ENCODE measurements at places on chromosomes 6 and 20.

- no peak for DNase-seq
These were observed 204.2 kb downstream of the GRIK2 start for GRCh38 chr6:101597693-101598092.

GRCh38 chr20:62536871-62537401 lies 61.1 kb upstream of the GATA5 start:
- DNase-seq, result no peak

- DNase-seq, result no peak
These were observed 76.7 kb upstream of the LAMA2 start for GRCh38 chr6:128806261-128806660.

- no peak for DNase-seq
These were observed 24.7 kb downstream of the TAF4 start for GRCh38 chr20:62040933-62041332.

GRCh38 chr20:11551479-11551878 lies 366.2 kb upstream of the BTBD3 start:
- DNase-seq, result no peak

DNA sequence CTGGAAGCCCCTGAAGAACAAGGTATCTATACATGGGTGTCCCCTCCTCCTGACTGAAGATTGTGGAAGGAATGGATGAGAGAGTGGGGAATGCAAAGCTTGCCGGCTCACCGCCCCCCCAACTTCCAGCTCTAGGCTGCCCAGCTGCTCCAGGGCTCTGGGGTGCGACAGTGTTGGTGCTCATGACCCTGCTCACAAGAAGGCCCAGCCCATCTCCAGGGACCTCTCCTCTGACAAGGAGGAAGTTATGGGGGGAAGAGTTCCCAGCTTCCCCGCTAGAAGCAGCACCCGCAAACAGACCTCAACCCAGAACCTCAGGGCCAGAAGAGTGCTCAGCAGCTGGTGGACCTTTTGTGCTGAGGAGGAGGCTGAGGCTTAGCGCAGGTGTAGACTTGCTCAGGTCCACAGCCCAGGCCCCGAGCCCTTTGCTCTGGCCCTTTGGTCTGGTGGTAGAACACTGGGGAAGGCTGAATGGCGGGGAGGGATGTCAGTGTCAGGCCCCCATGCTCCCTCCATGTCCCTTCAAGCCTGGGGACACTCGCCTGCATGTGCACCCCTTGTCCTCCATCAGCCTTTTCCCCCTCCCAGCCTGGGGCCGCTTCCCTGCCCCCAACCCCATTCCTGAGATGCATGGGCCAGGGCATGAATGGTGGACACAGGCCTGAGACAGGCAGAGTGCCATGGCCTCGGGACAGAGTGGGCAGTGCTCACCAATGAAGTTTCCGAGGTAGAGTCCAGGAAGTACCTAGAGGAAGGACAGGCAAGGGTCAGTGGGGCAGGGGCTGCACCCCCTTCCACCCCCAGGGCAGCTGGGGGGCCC lies 1.3 kb downstream of the DUSP15 start:
- no peak for DNase-seq

GRCh38 chr20:32635764-32636163 lies 38.0 kb downstream of the C20orf203 start:
- no peak for DNase-seq

GRCh38 chr6:47152666-47153403 lies 110.7 kb upstream of the ADGRF1 start:
- DNase-seq, result no peak

- DNase-seq, result no peak
These were observed 146.7 kb downstream of the SCML4 start for GRCh38 chr6:107677399-107677798.

- DNase-seq, result no peak
These were observed 85.4 kb upstream of the NXT1 start for GRCh38 chr20:23265226-23265625.

- DNase-seq, result peak; percentile 86
These were observed 6.2 kb downstream of the COL9A3 start for GRCh38 chr20:62822788-62823651.

- DNase-seq, result no peak
These were observed 337.9 kb downstream of the TAF4 start for GRCh38 chr20:61727761-61728160.

- DNase-seq, result no peak
These were observed 45.1 kb downstream of the SRC start for GRCh38 chr20:37390891-37391525.

DNA sequence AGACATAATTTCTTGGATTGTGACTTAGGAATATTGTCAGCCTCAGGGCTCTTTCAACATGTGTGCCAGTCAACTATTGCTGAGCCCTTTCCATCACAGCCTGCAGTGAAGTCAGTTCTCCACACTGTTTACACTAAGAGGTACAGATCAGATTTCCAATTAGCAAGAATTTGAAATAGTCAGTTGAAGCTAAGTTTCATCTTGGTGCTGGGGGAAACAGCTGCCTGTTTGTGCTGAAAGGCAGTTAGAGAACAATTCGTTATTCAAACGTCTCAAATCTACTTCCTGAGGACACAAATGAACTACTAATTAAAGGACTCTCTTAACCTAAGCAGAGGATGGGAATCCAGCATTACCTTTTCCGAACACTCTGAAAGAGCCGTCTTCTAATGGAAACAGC lies 25.9 kb downstream of the ADGRF1 start:
- no peak for DNase-seq

GRCh38 chr6:5854899-5855298 lies 151.8 kb downstream of the NRN1 start:
- no peak for DNase-seq

GRCh38 chr6:44049989-44050871 lies 77.0 kb downstream of the MRPL14 start:
- DNase-seq, result no peak

DNA sequence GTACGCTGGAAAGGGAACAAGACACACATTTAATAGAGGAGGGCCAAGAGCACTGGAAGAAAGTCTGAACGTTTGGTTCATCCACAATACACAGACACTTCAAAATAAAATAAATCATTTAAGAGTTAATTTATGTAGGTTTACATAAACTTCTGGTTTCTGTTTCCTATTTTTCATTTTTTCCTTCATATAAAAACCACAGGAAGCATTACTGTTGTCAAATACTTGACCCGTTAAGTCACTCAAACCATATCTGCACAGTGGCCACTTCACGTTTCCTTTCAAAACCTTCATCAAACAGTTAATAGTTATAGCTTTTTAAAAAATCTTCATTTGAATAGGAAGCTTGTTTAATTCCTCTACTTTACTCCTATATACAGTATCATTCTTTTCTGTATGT lies 257.6 kb upstream of the THEMIS start:
- no peak for DNase-seq

DNA sequence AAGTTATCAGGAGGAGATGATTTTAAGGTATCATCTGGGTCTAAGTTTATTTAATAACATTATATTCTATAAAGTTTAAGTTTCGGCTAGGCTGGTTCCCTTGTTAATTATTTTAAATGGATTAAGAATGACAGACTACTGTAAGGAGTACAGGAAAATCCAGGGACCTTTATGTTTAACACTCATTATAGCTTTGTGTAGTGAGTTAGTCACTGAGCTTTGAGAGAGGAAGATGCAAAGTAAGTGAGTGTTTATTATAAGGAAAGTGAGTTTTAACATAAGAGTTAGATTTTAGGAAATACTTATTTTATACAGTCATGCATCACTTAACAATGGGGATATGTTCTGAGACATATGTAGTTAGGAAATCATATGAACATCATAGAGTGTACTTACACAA lies 485.5 kb downstream of the MMUT start:
- no peak for DNase-seq

- no peak for DNase-seq
These were observed 34.3 kb upstream of the SOX4 start for GRCh38 chr6:21559238-21559637.

DNA sequence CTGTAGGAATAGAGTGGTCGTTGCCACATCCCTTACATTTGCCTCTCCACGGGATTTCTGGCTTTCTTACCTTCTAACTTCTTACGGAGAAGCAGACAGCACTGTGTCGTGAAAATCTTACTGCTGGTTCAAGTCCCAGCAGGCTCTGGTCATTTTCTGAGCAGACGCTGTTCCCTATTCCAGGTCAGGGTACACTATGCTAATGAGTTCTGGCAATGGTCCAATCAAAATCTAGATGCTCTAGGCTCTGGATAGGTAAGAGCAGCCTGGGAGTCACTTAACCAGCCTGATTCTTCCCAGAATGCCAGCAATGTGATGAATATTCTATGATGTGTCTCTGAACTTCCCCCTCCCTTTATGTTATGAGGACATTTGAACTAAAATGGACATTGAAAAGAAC lies at the start of gene GCM1:
GCM1 (minus strand) TSS at position 158 of the 400 bp plus-strand sequence. CDS start 3,209 bp downstream, outside the sequence.
- no peak for DNase-seq

GRCh38 chr20:64220891-64221527 lies 34.5 kb upstream of the PCMTD2 start:
- DNase-seq, result no peak

DNA sequence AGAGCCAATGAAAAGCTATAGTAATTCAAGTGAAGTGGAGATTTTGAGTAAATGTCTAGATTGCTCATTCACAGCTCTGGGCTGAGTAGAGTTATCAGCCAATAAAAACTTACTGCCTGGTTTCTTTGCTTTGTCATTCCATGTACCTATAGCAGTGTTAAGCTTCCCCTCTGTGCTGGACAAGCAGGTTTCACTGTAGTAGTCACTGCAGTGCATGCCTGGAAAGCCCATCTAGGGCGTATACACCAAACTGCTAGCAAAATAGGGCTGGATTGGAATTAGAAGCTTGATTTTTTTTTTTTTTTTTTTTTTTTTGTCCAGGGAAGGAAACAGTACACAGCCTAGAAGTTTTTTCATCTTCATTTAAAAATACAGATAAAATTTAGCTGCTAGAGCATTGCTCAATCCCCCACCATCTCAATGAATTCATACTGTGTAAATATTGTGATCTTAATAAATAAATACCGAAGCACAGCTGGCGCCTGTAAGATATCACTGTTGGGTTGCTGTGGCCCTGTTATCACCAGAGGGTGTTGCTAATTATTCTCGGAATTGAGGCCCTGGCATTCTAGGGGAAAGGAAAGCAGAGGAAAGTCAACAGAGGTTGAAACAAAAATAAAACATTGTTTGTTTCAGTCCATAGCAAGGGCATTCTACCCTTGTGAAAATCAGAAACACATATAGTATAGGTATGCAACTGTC lies 968.5 kb upstream of the GJE1 start:
- no peak for DNase-seq

DNA sequence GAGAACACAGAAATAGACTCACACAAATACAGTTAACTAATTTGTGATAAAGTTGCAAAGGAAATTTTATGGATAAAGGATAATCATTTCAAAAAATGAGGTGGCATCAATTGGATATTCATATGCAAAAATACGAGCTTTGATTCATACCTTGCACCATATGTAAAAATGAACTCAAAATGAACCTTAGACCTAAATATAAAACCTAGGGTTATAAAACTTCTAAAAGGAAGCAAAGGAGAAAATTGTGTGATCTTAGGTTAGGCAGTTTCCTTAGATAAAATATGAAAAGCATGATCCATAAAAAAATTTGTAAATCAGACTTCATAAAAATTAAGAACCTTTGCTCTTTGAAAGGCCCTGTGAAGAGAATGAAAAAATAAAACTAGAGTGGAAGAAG lies 85.5 kb downstream of the F13A1 start:
- no peak for DNase-seq

DNA sequence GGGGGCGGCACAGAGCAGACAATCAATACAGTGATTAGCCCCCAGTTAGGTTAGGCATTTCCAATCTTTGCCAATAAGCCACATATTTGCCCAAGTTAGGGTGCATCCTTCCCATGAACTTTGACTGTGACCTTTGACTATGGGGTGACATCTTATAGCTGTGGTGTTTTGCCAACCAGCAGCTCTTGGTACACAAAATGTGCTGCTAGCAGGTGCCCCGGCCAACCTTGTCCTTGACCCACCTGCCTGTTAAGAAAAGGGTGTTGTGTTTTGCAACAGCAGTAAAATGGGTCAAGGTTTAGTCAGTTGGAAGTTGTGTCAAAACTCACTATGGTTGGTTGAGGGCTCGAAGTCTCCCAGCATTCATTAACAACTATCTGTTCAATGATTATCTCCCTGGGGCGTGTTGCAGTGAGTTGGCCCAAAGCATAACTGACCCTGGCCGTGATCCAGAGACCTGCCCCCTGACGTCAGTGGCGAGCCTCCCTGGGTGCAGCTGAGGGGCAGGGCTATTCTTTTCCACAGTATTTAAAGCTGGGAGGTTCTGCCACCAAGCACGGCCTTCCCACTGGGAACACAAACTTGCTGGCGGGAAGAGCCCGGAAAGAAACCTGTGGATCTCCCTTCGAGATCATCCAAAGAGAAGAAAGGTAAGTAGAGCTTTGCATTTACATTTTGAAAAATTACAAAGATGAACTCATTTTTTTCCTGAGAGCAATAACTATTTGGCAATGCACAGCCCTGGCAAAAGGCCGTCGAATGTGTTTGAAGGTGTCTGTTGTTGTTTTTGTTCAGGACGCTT lies at the start of gene PCK1:
PCK1 (plus strand) TSS at position 557 of the 802 bp plus-strand sequence. CDS start 302 bp downstream, outside the sequence.
- DNase-seq, result no peak

- no peak for DNase-seq
These were observed 87.6 kb downstream of the AGPAT4 start for GRCh38 chr6:161186173-161186769.

GRCh38 chr6:135922174-135922573 lies 70.7 kb downstream of the PDE7B start:
- DNase-seq, result no peak

- peak; percentile 48 for DNase-seq
These were observed 36.1 kb downstream of the PSMB1 start for GRCh38 chr6:170516783-170517616.

DNA sequence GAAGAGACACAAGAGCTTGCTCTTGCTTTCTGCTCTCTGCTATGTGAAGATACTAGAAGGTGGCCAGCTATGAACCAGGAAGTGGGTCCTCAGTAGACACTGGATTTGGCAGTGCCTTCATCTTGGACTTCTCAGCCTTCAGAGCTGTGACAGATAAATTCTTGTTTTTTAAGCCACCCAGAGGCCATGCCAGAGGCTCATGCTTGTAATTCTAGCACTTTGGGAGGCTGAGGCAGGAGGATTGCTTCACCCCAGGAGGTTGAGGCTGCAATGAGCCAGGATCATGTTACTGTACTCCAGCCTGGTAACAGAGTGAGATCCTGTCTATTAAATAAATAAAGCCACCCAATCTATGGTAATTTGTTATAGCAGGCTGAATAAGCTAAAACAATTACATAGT lies 185.5 kb upstream of the SALL4 start:
- DNase-seq, result no peak

- no peak for DNase-seq
These were observed 107.0 kb downstream of the ESR1 start for GRCh38 chr6:151914484-151914883.

GRCh38 chr20:50692552-50692933 lies 1.2 kb upstream of the RIPOR3 start:
- no peak for DNase-seq

DNA sequence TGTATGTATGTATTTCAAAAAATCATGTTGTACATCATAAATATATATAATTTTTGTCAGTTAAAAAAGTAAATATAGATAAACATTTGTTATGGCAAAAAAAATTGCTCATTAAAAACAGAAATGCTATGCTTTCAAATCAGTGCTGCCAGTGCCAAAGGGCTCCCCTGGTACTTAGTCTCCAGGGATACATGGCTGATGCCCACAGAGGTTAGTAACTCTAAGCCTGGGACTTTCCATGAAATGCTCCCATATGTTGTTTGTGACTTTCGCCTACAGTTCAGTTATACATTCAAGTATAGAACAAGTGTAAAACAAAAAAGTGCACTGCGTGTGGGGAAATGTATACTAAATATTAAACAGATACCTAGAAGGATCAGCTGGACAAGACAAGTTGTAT lies 104.0 kb downstream of the TENT5A start:
- no peak for DNase-seq
